Fibroblast of skin of right biceps (primary cell): ENCODE measurements at places on chromosomes 13 and 19.

GRCh38 chr13:106523576-106523975 is 11.9 kb downstream of the EFNB2 start:
- DNase-seq = peak; percentile 67

DNA sequence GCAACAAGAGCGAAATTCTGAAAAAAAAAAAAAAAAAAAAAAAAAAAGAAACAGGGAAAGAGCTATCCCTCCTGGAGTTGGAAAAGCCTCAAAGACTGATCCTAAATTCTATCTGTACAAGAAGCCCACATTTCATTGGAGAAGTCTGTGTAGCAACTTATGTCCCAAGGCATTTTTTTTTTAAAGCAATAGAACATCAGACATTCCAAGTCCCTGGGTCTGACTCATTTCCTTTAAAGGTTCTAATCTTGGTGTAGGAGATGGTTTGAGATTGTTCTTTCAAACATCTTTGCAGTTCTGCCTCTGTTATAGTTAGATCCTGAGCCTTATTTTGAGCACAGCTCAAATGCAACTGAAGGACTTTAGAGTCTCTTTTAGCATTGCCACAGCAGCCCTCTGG is 706.5 kb upstream of the MIR17HG start:
- peak; percentile 29 for DNase-seq

DNA sequence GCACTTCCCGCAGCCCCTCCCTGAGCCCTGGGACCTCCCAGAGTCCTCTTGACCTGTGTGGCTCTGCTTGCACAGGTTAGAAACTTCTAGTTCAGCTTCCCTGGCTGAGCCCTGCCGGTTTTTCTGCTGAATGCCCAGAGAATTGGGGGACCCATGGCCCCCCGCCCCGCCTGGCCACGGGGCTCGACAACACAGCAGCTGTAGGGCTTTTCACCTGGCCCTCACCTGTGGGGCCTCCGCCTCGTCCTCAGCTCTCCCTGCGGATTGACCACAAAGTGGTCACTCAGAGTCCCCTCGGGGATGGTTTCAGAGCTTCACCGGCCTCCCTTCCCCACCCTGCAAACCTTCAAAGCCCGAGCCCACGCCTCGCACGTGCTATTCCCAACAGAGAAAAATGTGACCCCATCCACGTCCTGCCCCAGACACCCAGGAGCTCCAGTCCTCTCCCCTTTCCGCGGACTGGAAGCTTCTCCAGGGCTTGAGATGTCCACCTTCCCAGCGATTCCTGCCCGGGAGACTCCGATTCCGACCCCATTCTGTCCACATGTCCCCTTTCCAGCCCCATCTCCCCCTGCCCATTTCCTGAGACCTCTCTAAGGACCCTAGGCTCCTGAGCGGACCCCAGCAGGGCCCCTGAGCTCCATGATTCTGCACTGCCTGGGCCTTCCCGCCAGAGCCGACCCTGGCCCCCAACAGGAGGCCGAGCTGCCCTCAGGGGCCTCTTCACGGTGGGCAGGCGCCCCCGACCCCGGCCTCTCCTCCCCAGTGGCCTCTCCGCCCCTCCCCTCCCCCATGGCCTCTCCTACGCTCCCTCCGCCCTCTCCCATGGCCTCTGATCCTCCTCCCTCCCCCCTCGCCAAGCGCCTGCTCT is 41.9 kb downstream of the ANKRD10 start:
- DNase-seq = no peak

GRCh38 chr19:34963573-34964406 is at the start of gene ZNF792:
Gene ZNF792 (minus strand): TSS chr19:34964229. CDS start chr19:34963662, 567 bp downstream.
- peak; percentile 42 for DNase-seq

DNA sequence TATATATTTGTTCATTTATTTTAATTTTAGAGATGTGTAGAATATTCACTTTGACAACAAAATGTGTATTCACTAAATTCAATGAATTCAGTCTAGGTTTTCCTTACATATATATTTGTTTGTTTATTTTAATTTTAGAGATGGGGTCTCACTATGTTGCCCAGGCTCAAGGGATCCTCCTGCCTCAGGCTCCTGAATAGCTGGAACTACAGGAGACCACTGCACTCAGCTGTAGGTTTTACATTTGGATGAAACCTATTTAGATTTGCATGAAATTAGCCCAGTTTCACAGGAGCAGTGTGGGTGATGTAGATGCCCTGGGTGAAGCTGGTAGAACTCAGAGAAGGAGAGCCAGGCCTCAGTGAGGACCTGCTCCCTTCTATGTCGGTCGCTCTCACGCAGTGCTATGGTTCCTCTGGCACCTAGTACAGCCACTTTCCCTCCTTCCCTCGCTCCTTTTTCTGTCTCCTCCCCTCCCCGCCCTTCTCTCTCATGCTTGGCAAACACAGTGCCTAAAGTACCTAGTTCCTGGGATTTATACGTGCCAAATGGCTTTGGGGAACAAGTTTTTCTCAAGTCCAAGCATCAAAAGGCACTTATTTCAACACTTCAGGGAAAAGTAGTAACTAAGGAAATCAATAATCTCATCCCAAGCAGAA is 14.7 kb upstream of the HMGB1 start:
- no peak for DNase-seq

DNA sequence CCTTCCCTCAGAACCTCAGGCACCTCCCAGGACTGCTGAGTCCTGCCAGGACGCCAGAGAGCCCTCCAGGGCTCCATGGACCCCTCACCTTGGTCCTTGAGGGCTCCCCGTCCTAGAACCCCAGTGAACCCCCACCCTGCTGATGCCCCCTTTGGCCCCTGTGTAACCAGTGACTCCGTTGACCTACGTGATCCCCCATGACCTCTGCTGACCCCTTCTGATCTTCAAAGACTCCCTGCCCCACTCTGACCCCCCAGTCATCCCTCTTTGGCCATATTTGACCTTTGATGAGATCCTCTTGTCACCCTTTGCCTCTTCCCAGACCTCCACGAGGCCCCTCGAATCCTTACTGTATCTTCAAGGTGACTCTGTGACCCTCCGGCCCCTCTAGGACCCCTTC is 91.3 kb downstream of the MAP4K1 start:
- no peak for DNase-seq

- DNase-seq = peak; percentile 8
Observed at GRCh38 chr19:29060813-29061364, 152.1 kb downstream of the UQCRFS1 start.

DNA sequence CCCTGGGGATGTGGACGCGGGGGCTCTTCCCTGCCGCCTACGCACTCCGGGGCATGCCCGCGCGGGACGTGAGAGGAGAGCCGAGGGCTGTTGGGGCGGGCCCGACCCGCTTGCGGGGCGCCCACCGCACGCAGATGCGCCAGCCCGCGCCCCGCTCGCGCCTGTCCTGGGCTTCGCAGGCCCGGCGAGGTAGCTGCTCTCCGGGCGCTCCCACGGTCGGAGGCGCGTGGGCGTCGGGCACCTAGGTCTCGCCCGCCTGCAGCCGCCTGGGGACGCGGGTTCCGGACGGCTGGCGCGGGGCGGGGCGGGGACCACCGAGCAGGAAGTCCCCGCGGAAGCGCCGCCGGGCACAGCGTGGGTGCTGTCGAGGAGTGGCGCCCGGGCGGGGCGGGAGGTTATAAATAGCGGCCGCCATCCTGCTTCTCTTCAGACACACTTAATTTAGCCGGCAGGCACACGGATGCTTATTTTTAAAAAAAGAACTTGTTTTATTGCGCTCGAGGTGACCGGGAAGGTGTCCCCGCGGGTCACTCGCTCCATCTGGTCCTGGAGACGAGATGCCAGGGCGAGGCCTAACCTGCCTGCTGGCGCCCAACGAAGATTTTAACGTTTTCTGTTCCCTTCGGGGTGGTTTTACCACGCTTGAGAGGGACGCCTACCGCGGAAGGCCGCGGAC is 561 bp upstream of the GJA3 start:
- no peak for DNase-seq

GRCh38 chr13:99647596-99647985 is 146.3 kb downstream of the TM9SF2 start:
- no peak for DNase-seq

GRCh38 chr13:23322353-23323336 is 110.9 kb downstream of the SACS start:
- DNase-seq = no peak

GRCh38 chr13:113342820-113343691 is 20.9 kb downstream of the GRTP1 start:
- DNase-seq = no peak

DNA sequence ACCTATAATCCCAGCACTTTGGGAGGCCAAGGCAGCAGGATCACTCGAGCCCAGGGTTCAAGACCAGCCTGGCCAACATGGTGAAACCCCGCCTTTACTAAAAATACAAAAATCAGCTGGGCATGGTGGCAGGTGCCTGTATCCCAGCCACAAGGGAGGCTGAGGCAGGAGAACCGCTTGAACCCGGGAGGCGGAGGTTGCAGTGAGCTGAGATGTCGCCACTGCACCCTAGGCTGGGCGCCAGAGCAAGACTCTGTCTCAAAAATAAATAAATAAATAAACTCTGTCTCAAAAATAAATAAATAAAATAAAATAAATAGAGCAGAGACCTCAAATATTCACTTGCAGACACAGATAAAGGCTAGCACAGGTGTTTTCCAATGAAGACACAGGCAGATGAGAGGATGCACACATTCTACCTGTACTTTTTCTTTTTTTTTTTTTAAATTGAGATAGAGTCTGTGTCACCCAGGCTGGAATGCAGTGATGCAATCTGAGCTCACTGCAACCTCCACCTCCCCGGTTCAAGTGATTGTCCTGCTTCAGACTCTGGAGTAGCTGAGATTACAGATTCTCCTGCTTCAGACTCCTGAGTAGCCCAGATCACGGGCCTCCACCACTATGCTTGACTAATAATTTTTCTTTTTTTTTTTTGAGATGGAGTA is 2.7 kb upstream of the RPS16 start:
- DNase-seq = peak; percentile 58
